ENCODE measurements at places on chromosomes 11 and 22.

- no peak for DNase-seq
These were observed 39.7 kb upstream of the TH start for GRCh38 chr11:2211113-2211971.

DNA sequence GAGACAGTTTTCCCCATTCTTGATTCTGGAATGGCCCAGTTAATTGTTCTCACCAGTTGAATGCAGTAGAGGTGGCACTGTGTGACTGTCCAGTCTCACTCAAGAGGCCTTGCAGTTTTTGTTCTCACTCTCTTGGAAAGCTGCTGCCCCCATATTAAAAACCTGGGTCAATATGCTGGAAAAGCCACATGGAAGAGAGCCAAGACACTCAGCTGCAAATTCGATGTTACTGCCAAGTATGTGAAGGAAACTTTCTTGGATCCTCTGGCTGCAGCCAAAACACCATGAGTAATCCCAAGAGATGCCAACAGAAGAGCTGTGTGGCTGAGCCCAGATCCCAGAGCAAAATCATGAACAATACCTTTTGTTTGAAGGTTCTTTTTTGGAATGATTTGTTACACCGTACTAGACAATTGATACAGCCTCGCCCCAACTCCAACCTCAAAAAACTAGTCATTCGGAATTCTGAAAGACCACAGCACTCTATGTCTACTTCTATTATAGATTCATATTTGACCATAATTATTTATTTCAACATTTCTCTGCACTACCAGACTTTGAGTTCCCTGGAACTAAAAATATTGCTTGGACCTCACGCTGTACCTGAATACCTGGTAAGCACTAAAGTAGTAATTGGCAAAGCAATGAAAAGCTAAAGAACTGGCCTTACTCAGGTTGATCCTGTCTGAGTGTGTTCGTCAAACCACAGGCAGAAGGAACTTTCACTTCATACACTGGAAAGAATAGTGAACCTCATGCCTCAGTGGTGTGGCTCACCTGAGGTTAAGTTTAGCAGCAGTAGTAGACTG is 378.8 kb downstream of the ETS1 start:
- DNase-seq = no peak

DNA sequence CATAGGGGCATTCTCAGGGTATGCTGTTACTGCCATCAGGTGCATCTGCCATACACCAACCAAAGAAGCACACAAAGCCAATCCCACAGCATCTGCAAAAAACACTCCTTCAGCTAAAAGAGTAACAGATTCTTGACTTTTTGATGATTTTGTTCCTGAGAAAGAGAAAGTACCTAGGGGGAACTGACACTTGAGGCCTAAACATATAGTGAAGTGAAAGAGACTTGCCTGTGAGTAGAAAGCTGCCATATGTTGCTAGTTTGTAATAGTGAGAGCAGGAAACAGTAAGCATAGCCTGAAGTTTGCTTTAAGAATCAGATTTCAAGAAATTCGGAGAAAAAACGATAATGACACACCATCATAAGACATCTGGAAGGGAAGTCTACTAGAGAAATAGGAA is 97.9 kb upstream of the CTSC start:
- DNase-seq = peak; percentile 40

GRCh38 chr11:86117001-86117711 is 48.3 kb upstream of the PICALM start:
- DNase-seq = peak; percentile 38

DNA sequence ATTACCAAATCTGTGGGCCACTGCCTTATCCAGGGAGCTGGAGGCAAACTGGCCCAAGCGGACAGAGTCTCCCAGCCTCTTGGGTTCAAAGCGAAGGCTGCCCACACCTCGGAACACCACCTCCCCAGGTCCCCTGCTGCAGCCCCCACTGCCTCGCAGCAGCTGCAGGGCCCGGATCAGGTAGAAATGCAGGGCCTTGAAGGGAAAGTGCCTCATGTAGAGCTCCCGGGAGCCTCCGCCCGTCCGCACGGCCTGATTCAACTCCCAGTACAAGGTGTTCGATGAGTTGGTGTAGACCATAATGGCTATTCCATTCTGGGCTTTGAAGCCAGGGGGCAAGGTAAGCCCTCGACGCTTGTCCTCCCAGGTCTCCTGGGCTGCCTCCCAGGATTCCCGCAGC is 2.0 kb downstream of the ART5 start:
- no peak for DNase-seq

- no peak for DNase-seq
These were observed 34.0 kb upstream of the SMIM38 start for GRCh38 chr11:69121621-69122325.

GRCh38 chr11:116300232-116300631 is 472.6 kb downstream of the BUD13 start:
- no peak for DNase-seq

- peak; percentile 16 for DNase-seq
These were observed 2.7 kb downstream of the DCDC1 start for GRCh38 chr11:31366795-31367194.

DNA sequence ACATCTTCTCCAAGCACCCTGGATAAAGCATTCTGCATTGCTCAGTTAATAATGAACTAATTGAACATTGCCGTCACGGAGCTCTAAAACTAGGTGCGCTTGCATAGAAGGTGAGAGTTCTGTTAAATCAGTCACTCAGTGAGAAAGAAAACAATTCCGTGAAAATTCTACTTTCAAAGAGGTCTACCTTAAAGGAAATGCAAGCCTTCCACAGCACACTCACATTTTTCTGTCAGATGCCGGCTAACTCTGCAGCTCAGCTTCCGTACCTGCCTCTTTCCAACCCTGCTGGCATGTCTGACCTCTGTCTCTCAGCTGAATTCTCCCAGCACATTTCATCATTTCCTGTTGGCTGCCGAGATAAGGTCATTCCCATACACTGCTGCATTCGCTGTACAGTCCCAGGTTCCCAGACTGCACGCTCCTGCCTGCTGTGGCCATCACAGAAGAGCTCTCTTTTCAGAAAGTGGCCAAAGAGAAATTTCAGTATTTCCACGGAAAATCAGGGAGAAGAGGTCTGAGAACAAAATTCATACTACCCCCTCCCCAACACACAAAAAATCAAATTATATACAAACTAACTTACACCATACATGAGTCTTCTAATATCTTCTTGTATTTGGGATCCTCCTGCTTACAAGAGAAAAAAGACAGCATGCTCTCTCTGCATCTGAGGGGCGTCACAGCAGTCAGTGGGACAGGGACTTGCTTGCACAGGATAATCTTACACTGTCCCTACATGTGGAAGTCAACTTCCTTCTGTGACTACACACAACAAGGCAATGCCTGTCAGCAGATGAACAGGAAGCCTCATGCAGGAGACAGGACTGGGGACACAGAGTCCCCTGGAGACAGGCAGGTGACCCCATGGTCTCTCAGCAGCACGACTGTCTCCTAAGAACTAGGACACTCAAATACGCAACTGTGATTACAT is 55.1 kb downstream of the PACSIN2 start:
- DNase-seq = no peak

- DNase-seq = no peak
These were observed 328.3 kb downstream of the FAT3 start for GRCh38 chr11:92552942-92553341.

DNA sequence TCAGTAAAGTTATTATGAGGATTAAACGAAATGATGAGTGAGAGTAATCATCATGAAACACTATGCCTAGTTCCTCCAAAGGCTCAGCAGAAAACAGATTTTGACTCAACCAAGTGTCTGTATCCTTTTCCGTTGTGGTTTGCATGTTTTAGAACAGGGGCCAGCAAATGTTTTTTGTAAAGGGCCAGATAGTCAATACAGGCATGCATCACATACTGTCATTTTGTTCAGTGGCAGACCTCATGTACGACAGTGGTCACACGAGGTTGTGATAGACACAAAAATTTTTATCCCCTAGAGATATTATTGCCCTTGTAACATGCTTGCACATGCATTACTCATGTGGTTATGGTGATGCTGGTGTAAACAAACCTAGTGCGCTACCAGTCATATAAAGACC is 81.9 kb upstream of the SLC25A18 start:
- DNase-seq = peak; percentile 35

GRCh38 chr11:74135127-74135840 is 35.5 kb downstream of the C2CD3 start:
- no peak for DNase-seq

- DNase-seq = no peak
These were observed 1201.2 kb downstream of the TBC1D22A start for GRCh38 chr22:47963660-47964059.

- DNase-seq = no peak
These were observed 111.7 kb upstream of the RASSF10 start for GRCh38 chr11:12897390-12897789.

DNA sequence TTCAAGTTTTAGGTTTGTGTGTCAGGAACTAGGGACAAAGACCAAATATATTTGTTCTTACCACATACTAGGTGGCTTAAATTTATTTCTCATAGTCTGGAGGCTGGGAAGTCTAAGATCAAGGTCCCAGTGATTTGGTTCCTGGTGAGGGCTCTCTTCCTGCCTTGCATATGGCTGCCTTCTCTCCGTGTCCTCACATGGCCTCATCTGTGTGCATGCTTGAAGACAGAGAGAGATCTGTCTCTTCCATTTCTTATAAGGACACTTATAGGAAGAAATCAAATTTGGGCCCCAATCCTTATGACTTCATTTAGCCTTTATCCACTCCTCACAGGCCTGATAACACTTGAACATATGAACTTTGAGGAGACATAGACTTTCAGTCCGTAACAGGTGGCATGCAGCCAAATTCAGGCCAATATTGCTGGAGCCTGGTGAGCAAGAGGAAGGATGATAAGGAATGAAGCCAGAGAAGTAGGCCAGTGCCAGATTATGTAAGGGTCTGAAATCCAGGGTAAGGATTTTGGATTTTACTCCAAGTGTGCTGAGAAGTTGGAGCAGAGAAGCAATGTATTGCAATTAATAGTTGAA is 35.1 kb downstream of the TTC17 start:
- no peak for DNase-seq

GRCh38 chr11:32478277-32478731 is 43.0 kb upstream of the WT1 start:
- no peak for DNase-seq

- DNase-seq = no peak
These were observed 5.0 kb downstream of the ARHGAP42 start for GRCh38 chr11:100691896-100692653.

GRCh38 chr11:102408339-102408738 is 44.2 kb downstream of the TMEM123 start:
- DNase-seq = no peak

DNA sequence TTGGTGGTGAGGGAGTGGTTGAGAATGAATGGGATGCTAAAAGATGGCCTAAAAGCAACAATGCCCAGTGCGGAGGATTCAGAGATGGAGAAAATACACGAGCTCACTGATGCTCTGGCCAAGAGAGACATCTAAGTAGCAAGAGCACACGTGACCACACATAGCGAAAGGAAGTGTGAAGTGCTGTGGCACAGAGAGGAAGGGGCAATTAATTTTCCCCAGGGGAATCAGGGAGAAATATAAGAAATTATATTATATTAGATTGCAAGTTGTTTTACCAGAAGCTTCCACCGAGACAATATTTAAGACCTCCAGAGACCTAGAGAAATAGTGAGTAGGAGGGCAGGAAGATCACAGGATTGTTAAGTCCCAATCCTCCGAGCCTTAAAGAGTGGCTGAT is 80.6 kb downstream of the RCN1 start:
- no peak for DNase-seq

DNA sequence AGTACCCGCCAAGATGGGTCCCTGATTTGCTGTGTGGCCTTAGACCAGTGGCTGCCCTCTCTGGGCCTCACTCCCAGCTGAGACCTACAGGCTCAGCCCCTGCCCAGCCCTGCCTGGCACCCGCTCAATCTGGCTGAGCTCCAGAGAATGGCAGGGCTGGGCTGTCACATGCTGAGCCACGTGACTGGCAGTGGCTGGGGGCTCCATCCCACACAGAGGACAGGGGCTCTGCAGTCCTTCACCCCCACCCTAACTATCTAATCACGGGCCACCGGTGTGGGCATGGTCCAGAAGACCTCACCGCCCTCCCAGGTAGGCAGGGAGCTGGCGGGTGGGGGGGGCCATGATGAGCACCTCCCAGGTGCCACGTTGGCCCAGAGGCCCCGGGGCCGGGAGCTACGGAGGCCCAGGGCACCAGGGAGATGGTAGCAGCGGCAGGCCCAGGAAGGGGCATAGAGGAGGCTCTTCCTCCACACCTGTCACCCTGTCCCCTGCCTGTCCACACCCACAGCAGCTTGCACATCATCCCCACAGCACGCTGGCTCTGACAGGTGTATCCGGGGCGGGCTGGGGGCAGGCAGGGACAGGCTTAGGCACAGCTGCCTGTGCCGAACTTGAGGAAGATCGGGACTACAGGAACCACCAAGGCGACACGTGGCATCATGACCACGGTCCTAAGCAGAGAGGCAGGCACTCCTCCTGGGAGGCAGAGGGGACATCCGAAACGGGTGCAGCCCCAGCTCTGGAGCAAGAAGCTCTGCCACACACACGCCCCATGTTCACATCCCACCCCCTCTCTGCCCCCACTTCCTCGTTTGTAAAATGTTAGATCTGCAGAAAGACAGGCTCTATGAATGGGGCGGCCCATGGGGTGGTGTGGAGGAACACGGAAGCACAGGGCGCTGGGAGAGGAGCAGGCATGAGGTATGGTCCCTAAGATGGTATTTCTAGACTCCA is 1.5 kb upstream of the ALDH3B1 start:
- no peak for DNase-seq

- DNase-seq = no peak
These were observed 15.9 kb downstream of the TP53I11 start for GRCh38 chr11:44934735-44935250.

- no peak for DNase-seq
These were observed 28.8 kb downstream of the IGLL5 start for GRCh38 chr22:22916215-22916951.

- peak; percentile 65 for DNase-seq
These were observed 477 bp downstream of the DPAGT1 start for GRCh38 chr11:119100994-119101758.

- no peak for DNase-seq
These were observed 197.0 kb downstream of the SBF2 start for GRCh38 chr11:10096987-10097386.

DNA sequence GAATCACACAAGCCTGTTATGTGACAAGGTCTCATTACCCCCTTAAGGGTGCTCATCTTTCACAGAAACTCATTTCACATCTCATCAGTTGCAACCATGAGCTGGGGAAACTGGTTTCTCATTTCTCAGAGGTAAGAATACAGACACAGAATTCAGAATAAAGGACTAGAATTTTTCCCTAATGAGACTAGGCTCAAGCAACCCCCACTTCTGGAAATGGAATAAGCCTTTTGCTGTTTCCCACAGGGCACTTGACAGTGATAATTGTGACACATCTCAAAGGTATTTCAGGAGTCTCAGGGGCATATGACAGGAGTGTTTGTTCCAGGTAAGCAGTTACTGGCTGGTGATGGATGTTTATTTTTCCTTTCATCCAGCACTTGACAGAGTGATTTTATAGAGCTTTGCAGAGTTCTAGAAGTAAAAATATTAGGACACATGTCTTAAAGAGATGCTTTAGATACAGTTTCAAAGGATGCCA is 112.9 kb upstream of the DDI1 start:
- DNase-seq = no peak

GRCh38 chr22:33476716-33477115 is 418.5 kb upstream of the SYN3 start:
- no peak for DNase-seq

GRCh38 chr22:43946384-43946667 is 8.9 kb upstream of the SAMM50 start:
- DNase-seq = no peak
